ENCODE measurements at places on chromosomes 6 and 20.

DNA sequence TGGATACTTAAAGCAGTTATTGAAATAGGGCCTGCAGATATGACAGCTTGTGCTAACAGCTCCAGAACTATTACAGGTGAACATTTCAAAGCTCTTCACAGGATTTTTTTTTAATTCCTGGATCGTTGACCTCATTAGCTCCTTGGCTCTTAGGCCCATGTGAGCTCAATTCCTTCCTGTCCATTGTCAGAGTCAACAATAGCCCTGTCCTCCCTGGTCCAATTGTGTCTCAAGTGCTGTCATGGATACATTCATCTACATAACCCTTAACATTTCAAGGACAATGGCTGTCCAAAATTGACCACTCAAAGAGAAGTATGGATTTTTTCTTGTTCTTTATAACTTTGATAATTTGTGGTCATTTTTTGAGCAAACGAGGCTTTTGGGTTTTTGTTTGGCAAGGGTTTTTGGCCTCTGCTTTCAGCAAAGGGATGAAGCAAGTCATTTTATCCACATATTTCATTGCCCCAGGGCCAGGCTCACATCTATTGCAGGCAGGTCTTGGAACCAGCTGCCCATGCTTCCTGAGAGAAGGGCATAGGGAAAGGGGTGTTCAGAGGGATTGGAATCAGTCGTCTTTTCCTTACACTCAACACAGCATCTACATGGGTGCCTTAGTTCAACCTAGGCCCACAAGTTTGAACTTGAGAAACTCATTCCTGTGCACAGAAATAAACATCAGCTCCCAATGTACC lies 282.1 kb downstream of the TPBG start:
- no peak for DNase-seq

DNA sequence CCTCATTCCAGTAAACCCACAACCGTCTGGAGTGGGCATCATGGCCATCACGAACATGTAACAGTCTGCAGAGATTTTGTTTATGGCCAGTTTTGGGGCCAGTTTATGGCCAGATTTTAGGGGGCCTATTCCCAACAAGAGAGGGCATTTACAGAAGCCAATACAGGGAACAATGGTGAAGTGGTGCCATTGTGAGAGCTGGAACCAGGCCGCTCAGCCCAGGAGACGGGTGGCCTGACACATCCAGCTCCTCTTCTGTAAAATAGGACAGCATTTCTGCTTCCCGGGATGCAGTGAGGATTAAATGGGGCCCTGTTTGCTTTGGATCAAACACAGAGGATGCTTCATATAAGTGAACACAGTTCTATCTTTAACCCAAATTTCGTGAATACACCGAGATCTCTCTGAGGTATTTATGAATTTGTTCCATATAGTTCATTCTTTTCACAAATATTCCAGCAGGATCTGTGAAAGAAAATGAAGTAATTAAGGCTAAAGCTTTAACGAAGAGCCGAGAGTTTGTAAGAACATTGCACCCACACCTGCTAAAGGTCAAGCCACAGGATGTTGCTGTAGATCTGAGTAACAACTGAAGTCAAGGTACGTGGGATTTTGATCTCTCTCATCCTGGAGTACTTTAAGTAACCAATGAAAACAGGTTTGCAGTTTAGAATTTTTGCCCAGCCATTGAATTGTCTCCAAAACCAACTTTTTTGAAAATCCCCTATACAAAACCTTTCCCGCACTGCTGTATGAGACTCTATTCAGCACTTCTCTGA lies 14.5 kb upstream of the SIRPG start:
- no peak for DNase-seq

DNA sequence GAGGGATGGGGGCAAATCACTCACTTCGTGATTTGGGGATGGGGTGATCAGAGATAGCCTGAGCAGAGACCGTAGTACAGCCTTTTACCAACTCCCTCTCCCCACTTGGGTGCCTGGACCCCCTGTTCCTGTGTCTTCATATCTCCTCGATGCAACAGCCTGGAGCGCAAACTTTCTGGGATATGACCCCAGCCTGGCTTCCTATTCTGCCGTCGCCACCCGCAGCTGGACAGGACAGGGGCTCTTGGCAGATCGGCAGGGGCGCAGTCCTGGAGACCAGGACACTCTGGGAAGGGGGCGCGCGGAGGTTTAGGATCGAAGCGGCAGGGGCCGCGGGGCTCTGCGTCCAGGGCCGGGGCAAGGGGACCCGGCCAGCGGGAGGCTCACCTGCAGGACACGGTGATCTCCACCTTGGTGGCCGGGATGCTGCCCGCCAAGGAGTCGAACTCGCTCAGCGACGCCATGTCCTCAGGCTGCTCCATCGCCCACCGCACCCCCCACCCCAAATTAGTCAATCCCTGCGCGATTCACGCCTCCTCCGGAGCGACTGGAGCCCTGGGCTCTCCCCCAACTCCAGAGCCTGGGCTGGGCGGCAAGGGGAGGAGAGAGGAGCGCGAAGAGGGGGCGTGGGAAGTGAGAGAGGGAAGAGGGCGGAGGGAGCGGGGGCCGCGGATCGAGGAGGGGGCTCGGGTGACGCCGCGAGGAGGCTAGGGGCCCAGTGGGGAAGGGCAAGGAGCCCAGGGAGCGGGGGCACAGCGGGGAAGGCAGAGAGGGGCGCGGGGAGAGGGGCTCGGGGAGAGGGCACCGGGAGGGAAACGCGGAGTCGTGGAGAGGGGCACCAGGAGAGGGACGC lies at the start of gene CPNE5:
CPNE5 (minus strand) TSS at position 549 of the 853 bp plus-strand sequence; CDS start at position 482, 67 bp downstream.
- no peak for DNase-seq

DNA sequence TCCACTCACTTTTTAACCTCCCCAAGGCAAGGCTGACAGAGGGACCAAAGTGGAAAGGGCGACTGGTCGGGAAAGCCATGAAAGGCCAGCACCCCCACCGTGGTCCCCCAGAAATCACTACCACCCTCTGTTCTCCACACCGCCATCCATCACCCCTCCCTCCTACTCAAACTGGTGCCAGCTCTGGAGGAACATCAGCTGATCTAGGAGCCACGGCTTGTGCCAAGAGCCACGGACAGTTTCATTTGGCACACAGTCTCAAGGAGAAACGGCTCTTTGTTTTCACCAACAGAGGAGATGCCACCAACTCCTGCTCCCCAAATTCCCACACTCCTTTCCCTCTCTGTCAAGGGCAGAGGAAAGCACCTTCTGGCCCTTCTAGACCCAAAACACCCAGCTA lies 26.0 kb downstream of the TBC1D7 start:
- no peak for DNase-seq

DNA sequence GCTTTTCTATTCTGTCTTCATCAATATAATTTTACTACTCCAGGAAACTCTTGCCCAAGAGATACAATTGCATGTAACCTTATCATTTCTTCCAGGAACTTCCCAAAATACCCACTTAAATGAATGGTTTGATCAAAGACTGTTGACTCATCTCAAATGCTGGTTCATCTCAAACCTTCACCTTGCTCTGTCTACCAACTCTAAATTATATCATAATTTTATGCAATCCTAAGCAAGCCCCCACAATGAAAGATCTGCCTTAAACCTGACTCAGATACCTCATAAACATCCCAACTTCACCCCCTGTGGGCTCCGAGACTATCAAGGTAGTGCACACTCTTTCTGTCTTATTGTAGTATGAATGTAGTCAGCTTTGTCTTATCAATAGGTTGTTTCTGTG lies 65.5 kb upstream of the GCM1 start:
- DNase-seq: no peak

- no peak for DNase-seq
Measured at GRCh38 chr6:163720460-163721235, 306.1 kb downstream of the QKI start.

- no peak for DNase-seq
Measured at GRCh38 chr20:47049771-47050170, 155.1 kb downstream of the EYA2 start.

GRCh38 chr6:147903931-147904330 lies 395.4 kb downstream of the SAMD5 start:
- no peak for DNase-seq

DNA sequence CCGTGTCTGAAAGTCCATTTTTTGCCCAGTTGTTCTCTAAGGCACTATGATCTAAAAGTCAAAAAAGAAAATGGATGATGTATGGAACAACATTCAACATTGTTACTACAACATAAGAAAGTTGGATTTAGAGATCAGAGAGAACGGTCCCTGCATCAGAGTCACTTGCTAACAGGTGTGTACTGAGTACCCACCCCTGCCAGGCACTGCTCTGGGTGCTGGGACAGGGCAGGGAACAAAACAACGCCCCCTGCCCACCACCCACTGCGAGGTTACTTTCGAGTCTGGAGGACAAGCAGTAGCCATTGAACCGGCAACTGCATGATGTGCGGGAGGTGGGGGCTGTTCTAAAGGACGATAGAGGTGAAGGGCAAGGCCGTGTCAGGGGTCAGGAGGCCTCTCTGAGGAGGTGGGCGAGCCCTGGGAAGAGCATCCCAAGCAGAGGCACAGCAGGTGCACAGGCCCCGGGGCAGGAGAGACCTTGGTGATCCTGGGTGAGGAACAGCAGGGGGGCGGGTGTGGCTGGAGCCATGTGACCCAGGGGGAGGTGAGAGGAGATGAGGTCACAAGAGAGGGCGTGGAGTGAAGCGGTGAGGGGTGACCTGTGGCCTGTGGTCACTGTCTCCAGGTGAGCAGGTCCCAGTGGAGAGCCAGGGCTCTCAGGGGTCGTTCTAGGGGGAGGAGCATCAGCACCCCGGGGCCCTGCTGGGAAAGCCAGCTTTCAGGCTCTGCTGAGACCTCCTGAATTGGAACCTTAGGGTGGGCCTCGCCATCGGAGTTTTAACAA lies 197.5 kb upstream of the SULF2 start:
- no peak for DNase-seq

DNA sequence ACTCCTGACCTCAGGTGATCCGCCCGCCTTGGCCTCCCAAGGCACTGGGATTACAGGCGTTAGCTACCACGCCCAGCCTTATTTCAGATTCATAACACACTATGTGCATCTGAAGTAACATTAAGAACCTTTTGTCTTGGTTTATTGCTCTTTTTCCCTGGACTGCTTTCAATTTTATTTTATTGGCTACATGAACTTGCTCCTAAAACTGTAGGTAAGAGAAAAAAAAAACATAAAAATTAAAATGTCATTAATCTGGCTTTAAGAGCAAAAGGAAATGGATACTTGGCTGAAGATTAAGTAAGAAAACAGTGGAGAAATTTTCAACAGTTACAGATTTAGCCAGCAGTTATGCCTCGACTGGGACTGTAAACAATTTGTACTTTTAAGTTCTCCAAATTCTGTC lies 62.5 kb downstream of the GJA1 start:
- DNase-seq: no peak

DNA sequence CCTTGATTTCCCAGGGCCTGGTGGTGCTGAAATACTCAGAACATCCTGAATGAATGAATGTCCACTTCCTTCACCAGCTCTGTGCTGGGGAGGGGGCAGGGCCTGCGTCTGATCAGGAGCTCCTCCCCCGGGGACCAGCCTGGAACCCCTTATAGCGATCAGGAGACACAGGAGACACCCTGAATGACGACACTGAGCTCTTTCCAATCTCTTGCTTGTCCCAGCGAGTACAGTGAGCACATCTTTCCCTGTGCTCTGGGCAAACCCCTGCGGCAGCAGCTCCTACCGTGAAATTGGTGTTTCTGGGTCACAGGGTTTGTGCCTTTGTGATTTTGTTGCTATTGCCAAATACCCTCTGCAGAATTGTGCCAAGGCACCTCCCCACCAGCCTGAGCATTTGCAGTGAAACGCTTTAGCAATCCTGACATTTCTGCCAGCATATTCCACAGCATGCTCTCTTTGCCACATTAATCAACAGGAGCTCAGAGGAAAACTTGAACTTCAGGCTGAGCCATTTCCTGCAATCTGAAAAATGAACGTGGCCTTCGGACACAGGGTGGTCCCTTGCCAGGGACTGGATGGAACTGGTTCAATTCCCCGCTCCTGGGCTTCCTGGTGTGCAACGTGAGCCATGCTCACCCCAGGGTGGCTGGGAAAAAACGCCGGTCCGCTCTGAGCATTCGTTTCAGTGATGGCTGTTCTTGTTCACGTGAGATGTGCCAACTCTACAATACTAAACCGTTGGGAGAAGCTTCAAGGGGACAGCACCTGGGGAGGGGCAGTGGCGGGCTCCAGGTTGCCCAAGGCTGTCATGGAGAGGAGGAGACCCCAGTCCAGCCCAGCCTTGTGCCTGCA lies 23.1 kb upstream of the MRGBP start:
- no peak for DNase-seq

DNA sequence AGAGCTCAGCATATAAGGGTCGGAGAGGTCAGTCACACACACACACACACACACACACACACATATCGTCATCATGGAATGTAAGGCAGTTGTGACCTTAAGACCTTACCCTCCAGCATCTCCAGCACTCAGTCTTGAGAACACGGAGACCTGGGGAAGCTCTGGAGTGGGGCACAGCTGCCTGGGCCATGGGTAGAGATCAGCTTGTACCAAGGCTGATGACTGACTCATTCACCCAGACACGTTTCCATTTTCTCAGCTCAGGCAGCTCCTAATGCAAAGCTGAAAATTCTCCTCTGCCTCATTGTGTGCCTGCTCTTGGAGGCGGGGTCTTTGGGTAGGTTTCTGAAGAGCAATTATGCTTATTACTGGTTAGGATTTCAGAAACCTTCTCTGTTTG lies 38.3 kb upstream of the PDYN start:
- DNase-seq: no peak

- no peak for DNase-seq
Measured at GRCh38 chr6:46832816-46833215, 39.6 kb downstream of the MEP1A start.

DNA sequence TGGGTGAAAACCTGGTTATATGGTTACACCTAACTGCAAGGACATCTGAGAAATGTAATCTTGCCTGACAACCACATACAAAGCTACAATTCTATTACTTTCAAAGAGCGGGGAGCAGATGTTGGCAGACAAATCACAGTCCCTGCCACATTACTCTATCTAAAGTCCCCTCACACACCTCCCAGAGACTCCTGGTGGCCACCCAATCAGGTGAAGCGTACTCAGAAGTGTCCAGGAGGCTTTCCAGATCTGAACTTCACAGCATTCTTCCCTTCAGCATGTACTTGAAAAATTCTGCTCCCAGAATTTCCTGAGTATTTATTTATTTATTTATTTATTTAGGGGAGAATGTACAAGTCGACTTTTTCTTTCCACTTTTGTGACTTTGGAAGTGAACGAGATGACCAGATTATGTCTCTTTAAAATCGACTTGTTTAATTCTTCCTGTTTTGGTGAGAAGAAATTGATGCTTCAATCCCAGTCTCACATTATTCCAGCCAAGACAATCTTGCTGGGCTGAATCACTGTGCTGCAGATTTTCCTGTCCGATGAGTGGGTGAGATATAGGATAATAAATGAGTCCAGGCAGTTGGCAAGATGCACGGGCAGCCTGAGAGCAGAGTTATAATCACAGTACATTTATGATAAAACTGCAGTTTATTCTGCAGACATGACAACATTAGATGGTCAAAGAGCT lies 46.9 kb upstream of the POPDC3 start:
- no peak for DNase-seq
